ENCODE measurements at places on chromosomes 5 and 9.

GRCh38 chr9:10014889-10015288, 597.9 kb downstream of the PTPRD start:
- DNase-seq: no peak

GRCh38 chr9:13975611-13976290, 338.2 kb downstream of the NFIB start:
- DNase-seq: no peak

DNA sequence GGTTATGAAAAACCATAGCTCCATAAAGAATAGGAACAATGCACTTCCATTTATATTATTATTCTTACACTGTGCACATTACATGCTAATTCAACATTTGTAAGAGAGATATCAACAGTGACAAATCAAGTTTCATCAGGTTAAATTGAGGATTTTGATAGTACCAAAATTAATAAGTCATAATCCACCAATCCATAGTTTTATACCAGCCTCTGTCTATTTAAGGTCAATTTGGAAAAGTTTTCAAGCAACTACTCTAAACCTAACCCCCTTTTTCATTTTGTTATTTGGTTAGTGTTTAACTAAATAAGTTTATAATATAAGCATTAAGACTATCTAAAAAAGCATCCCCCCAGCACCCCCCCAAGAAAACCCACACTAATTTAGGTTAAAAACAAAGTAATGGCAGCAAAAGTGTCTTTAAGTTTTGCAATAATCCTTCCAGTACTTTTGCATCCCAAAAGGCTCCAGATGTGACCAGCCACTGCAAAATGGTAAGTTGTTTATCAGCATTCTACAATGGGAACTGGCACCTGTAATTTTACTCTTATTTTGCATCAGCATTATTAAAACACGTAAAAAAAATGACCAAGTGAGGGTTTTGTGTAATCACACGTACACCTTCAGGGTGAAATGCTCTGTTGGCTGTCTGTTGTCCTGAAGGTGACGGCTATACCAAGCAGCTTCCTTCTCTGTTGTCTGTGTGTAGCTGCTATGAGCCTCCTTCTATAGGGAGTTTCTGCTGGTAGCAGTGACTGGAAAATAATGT, 36.8 kb upstream of the SSBP2 start:
- DNase-seq: peak; percentile 48

- DNase-seq: no peak
Measured at GRCh38 chr5:59607138-59607765, 286.3 kb downstream of the PDE4D start.

DNA sequence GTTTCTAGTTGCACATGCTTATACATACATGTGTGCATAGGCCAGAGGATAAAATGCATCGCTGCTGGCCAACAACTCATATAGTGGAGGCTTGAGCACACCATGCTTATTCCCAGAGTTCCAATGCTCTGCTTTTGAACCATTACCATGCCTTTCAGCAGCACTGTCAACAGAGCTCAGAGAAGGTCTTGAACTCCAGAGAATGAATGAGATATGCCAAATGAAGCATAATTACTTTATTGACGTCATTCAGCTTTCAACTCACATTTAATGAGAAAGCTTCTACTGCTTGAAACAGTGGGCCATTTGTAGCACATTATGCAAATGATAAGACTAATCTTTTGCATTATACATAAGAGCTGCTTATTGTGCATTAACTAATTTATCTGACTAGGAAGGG, 765.3 kb upstream of the GRAMD2B start:
- DNase-seq: no peak

GRCh38 chr9:131771646-131772045, 31.8 kb upstream of the RAPGEF1 start:
- no peak for DNase-seq

DNA sequence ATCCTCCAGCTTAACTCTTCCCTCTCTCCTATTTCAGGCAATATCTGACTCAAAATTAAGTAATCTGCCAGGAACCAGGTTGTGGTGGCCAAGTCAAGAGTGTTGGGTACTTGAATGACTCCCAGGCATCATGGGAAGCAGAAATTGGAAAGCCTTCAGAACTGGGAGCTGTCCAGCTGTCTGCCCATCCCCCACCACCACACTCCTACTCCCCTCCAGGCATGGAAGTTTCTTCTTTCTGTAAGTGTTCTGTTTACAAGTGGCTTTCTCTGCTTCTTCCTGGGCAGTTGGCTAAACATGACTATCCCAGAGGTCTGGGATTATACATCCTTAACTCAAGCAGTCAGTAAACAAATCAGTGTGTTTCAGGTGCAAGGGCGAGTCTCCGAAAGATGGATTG, 14.6 kb upstream of the PBX3 start:
- DNase-seq: no peak

DNA sequence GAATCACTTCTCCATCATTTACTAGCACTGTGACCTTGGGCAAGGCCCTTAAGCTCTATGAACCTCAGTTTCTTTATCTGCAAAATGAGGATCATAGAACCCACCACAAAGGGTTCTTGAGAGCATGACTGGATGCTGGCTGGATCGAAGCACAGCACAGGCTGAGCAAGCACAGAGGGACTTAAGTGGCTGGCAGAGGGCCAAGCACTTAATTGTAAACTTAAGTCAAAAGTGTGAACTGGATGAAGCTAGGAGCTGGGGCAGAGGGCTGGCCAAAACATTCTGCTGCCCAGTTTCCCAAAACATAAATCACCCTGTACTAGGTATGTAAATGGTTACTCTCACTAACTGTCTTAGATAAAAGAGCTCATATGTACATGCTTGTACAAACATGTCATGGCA, 112.3 kb upstream of the WWC1 start:
- DNase-seq: no peak

GRCh38 chr9:6757132-6757455, 679 bp upstream of the KDM4C start:
- no peak for DNase-seq

DNA sequence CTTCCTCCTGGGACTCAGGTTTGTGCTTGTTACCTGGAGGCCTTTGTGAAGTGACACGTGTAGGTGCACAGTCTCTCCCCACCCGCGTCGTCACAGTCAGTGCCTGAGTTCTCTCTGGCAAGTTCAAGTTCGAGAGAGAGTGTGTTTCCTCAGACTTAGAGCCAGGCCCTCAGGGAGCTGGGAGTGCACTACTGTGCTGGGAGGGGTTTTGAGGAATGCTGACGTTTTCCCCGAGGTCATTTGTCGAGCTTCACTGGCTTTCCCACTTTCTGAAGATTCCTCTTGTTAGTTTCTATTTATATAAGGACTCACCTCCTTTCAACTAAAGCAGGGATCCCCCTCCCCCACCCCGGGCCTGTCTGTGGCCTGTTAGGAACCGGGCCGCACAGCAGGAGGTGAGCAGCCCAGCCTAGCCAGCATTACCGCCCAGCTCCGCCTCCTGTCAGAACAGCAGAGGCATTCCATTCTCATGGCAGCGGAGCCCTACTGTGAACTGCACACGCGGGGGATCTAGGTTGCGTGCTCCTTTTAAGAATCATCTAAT, 209.2 kb downstream of the DIRAS2 start:
- no peak for DNase-seq

- DNase-seq: no peak
Measured at GRCh38 chr5:19626211-19626610, 361.8 kb downstream of the CDH18 start.

DNA sequence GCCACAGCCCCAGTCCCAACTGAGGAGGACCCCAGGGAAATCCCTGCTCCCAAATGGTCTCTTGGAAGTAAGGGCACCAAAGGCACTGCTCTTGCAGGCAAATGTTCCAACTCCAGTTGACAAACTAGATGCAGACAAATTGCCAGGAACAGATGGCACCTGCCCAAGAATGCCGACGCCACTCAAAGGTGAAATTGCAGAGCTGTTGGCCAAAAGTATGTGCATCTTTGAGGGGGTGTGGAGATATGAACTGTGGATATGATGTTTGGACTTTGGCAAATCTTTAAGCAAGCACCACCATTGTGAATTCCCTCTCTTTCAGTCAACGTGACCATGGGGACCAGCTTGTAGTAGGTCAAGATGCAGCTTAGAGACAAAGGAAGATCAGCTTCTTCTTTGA, 12.0 kb upstream of the CPLX2 start:
- no peak for DNase-seq

DNA sequence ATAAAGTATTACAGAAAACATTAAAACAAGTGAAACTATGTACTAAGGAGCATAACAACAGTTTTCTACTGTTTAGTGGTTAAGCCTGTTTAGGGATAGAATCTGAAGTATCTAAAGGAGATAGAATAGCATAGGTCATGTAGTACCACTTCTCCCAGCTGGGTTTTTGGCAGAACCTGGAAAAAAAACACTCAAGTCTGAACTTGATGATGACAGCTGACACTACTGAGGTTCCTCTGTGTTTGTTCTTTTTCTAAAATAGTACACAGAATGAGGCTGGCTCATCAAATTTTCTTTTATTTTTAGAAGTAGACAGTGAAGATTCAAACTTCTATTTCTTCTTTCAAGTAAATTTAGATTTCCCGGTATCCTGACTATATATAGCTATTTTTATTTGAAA, 203.8 kb upstream of the ACO1 start:
- no peak for DNase-seq

- DNase-seq: no peak
Measured at GRCh38 chr5:155921621-155922020, 405.3 kb upstream of the SGCD start.

GRCh38 chr5:119323601-119324000, 32.2 kb upstream of the TNFAIP8 start:
- DNase-seq: no peak

DNA sequence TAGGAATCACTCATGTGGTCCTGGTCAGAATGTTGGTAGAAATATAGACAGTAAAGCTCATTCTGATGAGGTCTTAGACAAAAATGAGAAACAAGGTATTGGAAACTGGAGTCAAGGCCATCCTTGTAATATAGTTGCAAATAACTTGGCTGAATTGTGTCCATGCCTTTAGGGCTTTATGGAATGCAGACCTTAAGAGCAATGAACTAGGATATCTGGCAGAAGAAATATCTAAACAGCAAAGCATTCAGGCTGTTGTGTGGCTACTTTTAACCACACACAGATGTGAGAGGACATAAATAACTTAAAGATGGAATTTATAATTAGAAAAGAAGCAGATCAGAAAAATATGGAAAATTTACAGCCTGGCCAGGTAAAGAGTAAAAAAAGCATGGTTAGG, 128.2 kb downstream of the YTHDC2 start:
- no peak for DNase-seq

- DNase-seq: peak; percentile 34
Measured at GRCh38 chr5:1104327-1105006, 7.4 kb downstream of the SLC12A7 start.

DNA sequence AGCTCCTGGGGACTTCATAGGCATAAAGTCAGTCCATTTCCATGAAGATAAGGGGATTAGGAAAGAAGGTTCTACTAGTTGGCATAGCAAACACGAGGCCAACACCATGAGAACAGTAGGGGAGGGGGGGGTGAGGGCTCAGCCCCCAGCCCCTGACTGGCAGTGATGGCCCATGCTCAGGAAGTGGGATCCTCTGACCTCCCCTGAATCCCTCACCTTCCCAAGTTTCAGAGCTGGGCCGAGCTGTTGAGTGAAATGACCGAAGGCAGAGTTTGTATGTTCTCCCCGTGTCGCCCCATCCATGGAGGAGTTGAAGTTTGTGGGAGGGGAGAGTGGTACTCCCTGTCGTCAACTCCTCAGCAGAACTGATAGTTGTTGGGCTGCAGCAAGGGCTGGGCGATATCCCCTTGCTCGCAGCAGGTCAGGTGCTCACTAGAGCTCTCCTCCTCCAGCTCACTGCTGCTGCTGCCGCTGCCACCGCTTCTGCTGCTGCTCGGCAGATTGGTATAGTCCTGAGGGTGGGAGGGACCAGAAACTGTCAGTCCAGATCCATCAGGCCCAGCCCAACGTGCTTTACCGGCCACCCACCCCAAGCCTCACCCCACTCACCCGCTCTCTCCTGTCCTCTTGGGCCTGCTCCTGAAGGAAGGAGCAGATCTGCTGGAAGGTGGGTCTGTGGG, 32.5 kb downstream of the CSF1R start:
- DNase-seq: no peak

DNA sequence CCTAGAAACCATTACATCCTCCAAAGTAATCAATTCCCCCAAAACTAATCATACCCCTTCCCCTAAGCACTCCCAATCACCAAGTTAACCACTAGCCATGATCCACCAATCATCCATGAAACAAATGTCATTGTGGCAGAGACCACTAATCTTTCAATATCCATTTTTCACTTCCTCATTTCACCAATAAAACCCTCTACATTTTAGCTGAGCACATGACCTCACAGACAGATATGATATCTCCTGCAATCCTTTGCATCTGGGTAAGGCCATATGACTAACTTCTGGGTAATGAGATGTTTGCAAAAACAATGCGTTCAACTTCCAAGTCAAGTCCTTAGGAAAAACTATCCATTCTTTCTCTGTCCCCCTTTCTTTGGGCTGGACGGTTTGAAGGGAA, 20.7 kb downstream of the OR2S2 start:
- DNase-seq: peak; percentile 92

DNA sequence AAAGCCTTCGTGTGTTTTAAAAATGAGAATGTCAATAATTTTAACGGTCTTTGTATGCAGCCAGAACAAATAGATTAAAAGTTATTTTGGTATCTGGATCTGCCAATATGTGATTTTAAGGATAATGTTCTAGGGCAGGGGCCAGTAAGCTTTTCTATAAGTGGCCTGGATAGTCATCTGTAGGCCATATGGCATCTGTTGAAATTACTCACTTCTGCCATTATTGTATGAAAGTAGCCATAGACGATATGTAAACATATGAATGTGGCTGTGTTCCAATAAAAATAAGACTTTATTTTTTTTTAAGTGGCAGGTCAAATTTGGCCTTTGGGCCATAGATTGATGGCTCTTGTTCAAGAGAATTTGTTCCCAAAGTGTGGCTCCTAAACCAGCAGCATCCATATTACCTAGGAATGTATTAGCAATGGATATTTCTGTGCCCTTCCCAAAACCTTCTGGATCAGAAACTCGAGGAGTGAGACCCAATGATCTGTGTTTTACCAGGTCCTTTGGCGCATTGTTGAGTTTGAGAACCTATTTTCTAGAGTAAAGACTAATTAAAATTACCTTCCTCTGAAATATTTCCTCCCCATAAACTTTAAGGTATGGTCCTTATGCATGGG, 55.9 kb downstream of the C6 start:
- no peak for DNase-seq

DNA sequence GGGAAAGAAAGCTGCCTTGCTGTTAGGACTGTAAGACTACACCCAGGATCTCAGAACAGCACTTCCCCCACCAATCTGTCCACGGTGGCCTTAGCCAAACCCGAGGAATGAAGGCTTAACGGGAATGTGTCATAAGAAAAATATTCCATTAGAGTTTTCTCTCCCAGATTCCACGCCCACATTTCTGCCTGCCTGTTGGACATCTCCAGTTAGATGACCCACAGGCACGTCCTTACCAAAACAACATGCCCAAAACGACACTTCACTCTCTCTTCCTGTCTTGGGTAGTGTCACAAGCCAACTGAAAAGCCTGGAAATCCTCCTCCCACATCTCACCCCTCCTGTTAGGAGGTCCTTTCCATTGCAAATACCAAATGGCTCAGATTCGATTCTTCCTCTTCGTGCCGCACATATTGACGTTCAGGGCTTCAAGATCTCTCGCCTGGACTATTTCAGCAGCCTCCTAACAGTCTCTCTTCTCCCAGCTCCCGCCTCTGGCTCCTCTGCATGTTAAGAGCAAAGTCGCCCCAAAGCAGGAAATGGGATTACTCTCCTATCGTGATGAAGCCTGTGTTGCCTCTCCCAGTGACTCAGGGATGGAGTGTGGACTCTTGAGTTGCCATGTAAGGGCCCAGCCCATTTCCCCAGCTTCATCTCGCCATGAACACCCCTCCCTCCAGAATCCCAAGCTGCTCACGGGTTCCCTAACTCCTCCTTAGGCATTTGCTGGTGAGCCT, 159.3 kb downstream of the NR3C1 start:
- no peak for DNase-seq

GRCh38 chr9:133375116-133375723, 640 bp downstream of the SURF4 start:
- peak; percentile 53 for DNase-seq

Data from MV-4-11 (cell line).